ENCODE measurements at places on chromosomes 11 and 22.

- DNase-seq = no peak
Observed at GRCh38 chr11:120682866-120683265, 171.3 kb downstream of the GRIK4 start.

- DNase-seq = no peak
Observed at GRCh38 chr22:37026325-37026724, 6.8 kb downstream of the MPST start.

GRCh38 chr11:46338988-46339666 lies 8.1 kb upstream of the DGKZ start:
- no peak for DNase-seq

GRCh38 chr11:111082664-111083063 lies 162.9 kb upstream of the POU2AF2 start:
- DNase-seq = no peak

DNA sequence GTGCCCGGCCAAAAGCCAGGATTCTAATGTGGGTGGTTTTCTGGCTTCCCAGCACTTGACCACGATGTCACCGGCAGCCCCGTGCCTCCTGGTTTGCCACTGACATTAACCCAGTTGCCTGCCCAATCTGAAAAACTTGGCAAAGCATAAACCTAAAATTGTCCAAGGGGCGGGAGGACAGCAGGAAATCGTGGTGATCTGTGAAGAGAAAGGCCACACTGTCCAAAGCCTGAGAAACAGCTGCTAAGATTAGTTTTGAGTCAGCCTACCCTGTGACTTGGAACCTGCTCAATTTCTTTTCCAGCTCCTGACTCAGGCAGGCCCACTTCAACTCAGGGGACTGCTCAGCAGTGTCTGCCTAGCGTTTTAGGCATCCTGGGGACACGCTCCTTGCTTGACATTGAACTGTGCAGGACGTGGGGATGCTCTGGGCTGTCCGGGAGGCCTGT lies 8.2 kb upstream of the F2 start:
- no peak for DNase-seq

DNA sequence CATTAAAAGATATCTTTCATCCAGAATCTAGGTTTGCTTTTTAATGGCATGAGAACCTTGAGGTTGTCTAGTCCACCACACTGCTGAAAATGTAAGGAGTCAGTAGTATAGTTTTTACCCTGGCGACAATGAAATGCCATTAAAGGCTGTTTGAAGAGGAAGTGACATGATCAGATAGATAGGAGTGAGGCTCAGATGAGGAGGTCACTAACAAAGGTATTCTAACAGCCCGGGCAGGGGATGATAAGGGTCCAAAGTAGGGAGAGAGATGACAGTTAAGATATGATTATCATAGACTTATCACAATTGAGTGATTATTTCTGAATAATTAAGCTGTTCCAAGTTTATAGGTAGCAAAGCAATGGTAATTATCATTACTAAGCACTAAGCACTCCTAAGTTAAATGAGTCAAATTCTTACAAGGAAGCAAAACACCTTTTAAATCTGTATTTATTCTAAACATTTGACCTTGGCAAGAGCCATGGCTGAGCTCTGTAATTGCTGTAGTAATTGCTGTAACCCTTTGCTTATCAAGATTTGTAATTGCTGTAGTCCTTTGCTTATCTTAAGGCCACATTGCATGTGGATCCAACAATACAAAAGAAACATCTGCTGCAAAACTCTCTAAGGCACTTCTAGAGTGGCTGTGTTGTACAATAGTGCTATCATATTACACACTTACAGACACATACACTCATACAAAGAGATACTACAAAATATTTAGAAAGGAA lies 92.6 kb downstream of the ENTHD1 start:
- no peak for DNase-seq

DNA sequence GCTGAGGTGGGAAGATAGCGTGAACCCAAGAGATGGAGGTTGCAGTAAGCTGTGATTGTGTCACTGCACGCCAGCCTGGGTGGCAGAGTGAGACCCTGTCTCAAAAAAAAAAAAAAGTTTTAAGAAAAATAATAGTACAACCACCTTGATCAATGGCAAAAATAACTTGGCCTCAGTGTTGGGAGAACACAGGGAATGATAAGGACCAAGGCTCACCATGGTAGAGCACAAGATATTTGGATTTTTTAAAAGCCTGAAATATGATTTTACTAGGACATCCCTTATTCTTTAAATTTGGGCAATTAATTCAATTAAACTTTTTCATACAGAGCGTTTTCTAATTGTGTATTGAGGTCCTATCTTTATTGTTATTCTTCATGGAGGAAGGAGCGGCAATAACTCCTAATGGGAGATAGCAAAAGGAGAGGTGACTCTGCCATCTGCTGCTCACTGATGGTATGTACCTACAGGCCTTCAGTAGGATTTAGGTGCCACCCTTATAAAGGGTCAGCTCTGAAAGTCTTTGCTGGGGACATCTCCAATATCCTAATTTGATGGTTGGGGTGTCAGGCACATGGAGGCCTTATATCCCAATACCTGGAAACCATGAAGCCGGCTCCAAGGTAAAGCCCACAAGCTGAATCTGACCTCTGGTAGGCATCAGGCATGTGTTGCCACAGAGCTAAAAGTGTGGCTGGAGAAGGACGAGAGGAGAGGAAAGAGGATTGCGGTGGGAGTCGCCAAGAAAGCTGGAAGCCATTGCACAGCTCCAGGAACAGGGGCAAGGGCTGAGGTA lies 21.9 kb upstream of the POLD3 start:
- DNase-seq = peak; percentile 74

- peak; percentile 36 for DNase-seq
Observed at GRCh38 chr11:68311160-68312116, 953 bp upstream of the LRP5 start.

DNA sequence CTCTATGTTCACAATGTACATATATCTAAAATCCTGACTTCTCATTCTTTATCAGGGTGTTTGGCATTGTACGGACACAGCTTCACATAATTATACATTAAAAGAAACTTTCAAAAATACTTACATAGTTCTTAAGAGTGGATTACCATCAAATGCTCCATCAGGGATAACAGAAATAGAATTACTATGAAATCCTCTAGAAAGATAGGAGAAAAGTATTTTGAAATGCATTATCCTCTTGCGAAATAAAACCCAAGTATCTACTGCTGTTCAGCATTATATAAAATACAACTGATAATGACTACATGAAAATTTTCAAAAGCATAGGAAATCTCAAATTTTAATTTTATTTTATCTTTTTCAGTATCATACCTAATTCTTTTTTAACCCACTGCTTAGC lies 17.8 kb upstream of the CCDC34 start:
- DNase-seq = no peak

DNA sequence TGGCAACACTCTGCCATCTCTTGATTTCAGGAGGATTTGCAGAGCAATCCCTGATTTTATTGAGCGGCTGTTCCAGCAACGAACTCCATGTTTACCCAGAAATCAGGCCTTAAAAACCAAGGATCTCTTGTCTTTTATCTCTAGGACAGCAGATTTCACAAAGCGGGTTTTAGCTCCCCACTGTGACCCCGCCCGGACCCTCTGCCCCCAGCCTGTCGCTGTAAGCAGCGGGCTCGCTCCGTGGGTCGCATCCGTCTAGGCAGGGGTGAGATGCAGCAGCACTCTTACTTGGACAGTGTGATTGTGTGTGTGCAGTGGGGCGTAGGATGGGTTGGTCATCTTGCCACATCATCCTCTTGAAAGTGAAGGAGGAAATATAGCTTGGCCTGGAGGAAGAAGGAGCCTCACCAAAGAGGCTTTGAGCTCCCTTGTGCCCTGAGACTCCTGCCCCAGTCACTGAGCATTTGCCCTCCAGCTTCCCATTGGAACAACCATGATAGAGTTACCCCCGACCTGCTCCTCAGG lies 189.2 kb upstream of the TBCEL start:
- no peak for DNase-seq

GRCh38 chr22:19987394-19988306 lies 29.0 kb downstream of the ARVCF start:
- no peak for DNase-seq

DNA sequence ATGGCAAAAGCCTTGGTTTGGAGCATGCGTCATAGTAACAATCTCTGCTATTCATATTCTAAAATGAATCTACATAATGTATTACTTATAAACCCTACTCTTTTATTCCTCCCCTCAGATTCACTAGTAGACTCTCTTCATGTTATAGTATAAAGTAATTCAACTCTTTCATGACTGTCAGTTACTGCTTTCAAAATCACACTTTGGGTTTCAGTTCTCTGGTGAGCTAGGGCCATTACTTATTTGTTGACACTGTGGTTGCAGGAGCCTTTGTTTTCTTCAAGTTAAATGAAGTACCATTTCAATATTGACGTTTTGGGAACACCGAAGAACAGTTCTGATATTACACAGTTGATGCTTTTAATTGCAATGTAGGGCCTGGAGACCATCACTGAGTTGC lies 378.4 kb downstream of the DDX10 start:
- no peak for DNase-seq

DNA sequence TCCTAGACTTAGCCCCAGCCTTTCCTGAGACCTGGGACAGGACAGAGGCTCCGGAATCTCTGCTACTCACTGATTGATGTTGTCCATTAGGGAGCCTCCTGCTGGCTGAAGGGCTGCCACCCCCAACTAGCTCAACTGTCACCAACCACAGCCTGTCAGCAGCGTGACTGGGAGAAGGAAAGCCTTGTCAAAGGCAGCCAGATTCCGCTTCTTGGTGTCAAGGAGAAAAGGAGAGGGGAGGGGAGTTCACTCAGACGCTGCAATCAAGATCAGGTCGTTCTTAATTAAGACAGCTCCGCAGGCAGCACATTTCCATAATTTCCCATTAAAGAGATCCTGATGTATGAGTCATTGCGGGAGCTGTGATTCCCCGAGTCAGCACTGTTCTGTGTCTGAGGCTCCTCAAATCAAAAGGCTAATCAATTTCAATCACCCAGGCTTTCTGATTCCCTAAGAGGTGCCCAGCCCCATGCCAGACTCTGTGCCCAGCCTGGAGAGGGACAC lies 152.8 kb upstream of the ZBED5 start:
- peak; percentile 40 for DNase-seq

DNA sequence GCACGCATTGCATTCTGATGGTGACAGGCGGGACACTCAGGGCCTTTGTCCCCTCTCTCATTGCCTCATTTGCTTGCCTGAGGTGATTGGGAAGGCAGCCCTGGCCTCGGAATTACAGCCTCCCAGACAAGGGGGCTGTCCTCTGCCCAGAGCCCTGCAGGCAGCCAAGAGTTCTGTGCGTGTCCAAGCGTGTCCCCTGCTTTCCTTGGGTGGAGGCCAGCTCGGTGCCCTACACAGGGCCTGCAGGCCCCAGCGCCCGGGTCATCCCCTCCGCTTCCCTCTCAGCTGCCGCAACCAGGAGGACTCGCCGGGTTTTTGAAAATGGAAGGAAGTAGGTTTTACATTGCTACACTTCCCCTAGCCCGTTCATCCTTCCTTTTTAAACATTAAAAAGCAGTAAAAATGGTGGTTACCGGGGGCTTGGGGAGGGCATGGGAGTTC lies 1.9 kb downstream of the GRAMD4 start:
- peak; percentile 70 for DNase-seq

DNA sequence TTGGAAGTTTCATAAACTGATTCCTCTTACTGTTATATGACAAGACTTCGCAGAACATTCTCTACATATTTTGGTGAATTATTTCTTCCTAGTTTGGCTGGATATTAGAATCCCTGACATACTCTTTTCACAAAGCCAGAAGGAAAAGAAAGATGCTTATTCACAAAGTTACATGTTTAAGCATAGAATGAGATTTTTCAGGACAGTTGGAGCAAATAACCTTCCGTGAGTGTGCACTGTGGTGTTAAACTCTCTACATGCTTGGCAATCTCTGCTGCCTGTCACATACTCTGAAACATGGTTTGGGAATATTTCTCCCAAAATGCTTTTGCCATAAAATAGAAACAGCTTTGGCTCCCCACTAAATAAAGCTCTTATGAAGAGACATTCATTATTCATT lies 230.0 kb upstream of the MTNR1B start:
- no peak for DNase-seq

DNA sequence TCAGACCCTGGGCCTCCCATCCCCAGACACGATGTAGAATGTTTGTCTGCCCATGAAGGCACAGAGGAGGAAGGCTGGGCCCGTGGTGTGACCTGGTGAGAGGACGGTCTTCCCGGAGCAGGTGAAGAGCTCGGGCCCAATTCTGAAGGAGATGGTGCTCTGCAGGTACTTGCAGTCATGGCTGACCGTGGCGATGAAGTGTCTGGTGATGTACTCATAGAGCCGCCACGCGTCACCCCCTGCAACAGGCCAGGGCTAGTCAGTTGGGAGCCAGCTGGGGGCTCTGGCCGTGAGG lies 10.0 kb upstream of the PPM1F start:
- no peak for DNase-seq

- DNase-seq = peak; percentile 71
Observed at GRCh38 chr22:24156913-24157821, 24.1 kb upstream of the SUSD2 start.

- no peak for DNase-seq
Observed at GRCh38 chr22:41931701-41932269, 5.2 kb upstream of the TNFRSF13C start.

GRCh38 chr22:30221121-30221992 lies 25.2 kb downstream of the LIF start:
- DNase-seq = no peak

GRCh38 chr11:69730500-69730899 lies 26.7 kb upstream of the FGF19 start:
- no peak for DNase-seq

DNA sequence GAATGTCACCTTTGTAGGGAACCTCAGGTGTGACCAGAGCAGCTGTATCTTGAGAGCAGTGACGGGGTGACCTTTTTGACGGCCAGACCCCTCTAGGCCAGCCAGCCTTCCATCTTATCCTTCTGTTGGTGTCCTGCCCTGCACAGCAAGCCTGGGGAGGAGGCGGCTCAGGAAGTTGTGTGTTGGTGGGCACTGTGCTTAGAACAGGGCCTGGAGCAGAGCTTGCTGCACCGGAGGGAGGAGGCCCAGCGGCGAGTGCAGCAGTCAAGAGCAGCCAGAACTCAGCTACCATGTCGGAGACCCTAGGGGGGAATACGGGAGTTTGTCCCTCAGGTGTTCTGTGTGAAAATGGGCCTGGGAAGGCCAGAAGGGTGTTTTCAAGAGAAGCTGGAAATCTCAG lies 129.4 kb downstream of the OSBP2 start:
- DNase-seq = no peak

- no peak for DNase-seq
Observed at GRCh38 chr11:75260396-75261170, 20.0 kb downstream of the TPBGL start.

GRCh38 chr11:65434667-65435410 lies 12.2 kb downstream of the NEAT1 start:
- DNase-seq = no peak

- DNase-seq = peak; percentile 81
Observed at GRCh38 chr11:86511086-86511551, 136.4 kb downstream of the CCDC81 start.

DNA sequence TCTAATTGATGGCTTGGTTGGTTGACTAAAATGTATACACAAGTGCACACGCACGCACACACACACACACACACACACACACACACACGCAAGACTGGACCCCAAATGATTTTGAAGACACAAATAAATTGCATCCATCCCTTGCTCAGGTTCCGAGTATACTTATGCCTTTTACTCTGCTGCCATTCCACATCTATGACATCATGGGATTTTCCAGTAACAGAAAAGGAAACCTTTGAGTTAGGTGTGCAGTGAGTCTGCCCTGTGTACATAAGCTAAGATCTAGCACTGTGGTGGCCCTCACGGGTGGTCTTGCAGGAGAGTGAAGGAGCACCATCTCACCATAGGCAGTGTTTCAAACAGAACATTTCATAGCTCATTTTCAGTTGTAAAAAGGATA lies 20.5 kb upstream of the LARGE1 start:
- no peak for DNase-seq

- DNase-seq = no peak
Observed at GRCh38 chr11:2116680-2117079, 22.5 kb downstream of the IGF2 start.

- no peak for DNase-seq
Observed at GRCh38 chr22:36872084-36872483, 11.3 kb downstream of the NCF4 start.

Measured in inflammatory macrophage treated with lipopolysaccharide for 1 hour (primary cell).